Endothelial cell (in vitro differentiated cells): ENCODE measurements at places on chromosomes 6 and 20.

DNA sequence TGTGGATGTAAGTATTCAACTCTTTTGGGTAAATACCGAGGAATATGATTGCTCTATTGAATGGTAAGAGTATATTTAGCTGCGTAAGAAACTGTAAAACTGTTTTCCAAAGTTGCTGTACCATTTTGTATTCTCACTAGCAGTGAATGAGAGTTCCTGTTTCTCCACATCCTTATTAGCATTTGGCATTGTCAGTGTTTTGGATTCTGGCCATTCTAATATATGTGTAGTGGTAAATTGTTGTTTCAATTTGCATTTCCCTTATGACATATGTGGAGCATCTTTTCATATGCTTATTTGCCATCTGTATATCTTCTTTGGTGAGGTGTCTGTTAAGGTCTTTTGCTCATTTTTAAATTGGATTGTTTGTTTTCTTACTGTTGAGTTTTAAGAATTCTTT is 29.3 kb upstream of the KAT14 start:
- H3K36me3 ChIP-seq, result no peaks in the 10 kb centered on the region
- H3K27me3 ChIP-seq, result no peaks in the 10 kb centered on the region
- H3K4me3 ChIP-seq, result no peak overlapping the region
- H3K27ac ChIP-seq, result no peak overlapping the region

- DNase-seq, result no peak
- peaks cover 6% of the 10 kb centered on the region for H3K36me3 ChIP-seq
- H3K27ac ChIP-seq, result no peak overlapping the region
- H3K4me1 ChIP-seq, result no peaks in the 10 kb centered on the region
- H3K27me3 ChIP-seq, result peaks cover 4% of the 10 kb centered on the region
These were observed 14.7 kb upstream of the PTPRA start for GRCh38 chr20:2858591-2858990.

- DNase-seq, result no peak
- H3K4me1 ChIP-seq, result peaks cover 76% of the 10 kb centered on the region
- H3K4me3 ChIP-seq, result no peak overlapping the region
- peak overlapping the region; percentile 13 for H3K27ac ChIP-seq
- H3K27me3 ChIP-seq, result peaks cover 3% of the 10 kb centered on the region
These were observed 11.3 kb downstream of the NT5E start for GRCh38 chr6:85460921-85461797.

GRCh38 chr20:18360635-18361034 is 72.3 kb downstream of the ZNF133 start:
- peaks cover 2% of the 10 kb centered on the region for H3K27me3 ChIP-seq
- no peaks in the 10 kb centered on the region for H3K4me1 ChIP-seq
- no peak overlapping the region for H3K27ac ChIP-seq

GRCh38 chr20:62595491-62595890 is 46.8 kb upstream of the SLCO4A1 start:
- no peak overlapping the region for H3K27ac ChIP-seq
- H3K4me3 ChIP-seq, result no peak overlapping the region
- no peak for DNase-seq
- H3K36me3 ChIP-seq, result no peaks in the 10 kb centered on the region
- peaks cover 6% of the 10 kb centered on the region for H3K27me3 ChIP-seq

- peaks cover 14% of the 10 kb centered on the region for H3K36me3 ChIP-seq
- no peak overlapping the region for H3K4me3 ChIP-seq
- H3K27ac ChIP-seq, result no peak overlapping the region
These were observed 93.4 kb downstream of the PTPRT start for GRCh38 chr20:43096126-43096930.

- DNase-seq, result no peak
- peaks cover 9% of the 10 kb centered on the region for H3K36me3 ChIP-seq
- peaks cover 4% of the 10 kb centered on the region for H3K27me3 ChIP-seq
These were observed 5.9 kb downstream of the NUDT3 start for GRCh38 chr6:34386316-34387137.

DNA sequence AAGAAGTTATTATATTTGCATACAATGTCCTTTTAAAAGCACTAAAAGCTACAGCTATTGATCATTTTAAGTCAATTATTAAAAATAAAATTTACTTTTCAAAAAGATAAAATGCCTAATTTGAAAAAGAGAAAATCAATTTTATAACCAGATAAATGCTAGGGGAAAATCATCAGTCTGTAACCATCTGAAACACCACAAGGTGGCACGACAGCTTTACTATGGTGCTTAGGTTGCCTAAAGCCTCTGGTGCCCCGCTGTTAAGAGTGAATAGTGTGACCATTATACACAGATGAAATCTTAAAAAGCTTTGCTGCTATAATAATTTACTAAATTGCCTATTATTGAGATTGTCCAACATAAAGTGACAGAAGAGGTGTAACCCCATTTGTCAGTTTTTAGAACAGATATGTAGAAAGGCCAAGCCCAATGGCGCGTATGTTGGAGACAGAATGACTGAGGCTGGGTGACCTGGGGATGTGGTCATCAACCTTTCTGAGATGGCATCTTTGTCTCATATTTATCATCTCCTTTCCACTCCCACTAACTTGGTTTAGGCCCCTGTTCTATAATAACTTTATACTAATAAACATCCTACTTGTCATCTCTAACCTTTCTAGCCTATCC is 100.8 kb downstream of the MOXD1 start:
- no peaks in the 10 kb centered on the region for H3K27me3 ChIP-seq
- no peaks in the 10 kb centered on the region for H3K36me3 ChIP-seq
- peak; percentile 28 for DNase-seq
- H3K4me1 ChIP-seq, result no peaks in the 10 kb centered on the region
- H3K4me3 ChIP-seq, result no peak overlapping the region

DNA sequence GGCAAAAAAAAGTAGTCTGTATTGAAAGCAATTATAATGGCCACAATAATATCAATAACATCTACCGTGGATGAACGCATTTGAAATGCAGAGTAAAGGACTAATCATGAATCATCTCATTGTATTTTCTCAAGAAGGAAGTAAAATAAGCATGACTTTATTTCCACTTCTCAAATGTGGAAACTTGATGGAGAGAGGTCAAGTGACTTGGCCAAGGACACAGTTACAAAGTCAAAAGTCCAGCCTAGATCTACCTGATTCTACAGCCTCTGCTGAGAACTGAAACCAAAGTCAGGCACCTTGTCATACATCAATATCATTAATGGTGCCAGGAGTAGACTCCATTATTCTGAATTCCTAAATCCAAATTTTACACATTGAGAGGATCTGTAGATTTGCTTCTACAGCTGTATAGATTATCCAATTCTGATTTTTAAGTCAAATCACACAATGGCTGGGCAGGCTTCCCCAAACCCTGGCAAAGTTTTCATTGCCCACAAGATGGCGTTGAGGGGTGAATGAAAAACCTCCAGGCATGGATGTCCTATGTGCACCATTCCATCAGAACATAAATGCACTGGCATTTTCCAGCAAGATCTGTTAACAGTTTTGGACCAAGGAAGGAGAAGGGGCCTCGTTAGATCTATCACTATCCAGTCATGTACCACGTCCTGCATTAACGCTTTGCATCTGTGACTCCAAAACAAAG is 423.1 kb downstream of the MAFB start:
- peaks cover 22% of the 10 kb centered on the region for H3K4me1 ChIP-seq
- peaks cover 10% of the 10 kb centered on the region for H3K27me3 ChIP-seq
- H3K36me3 ChIP-seq, result no peaks in the 10 kb centered on the region
- H3K4me3 ChIP-seq, result no peak overlapping the region
- H3K27ac ChIP-seq, result no peak overlapping the region

- no peak overlapping the region for H3K27ac ChIP-seq
- H3K4me3 ChIP-seq, result no peak overlapping the region
- H3K36me3 ChIP-seq, result peaks cover 3% of the 10 kb centered on the region
- peak; percentile 65 for DNase-seq
- no peaks in the 10 kb centered on the region for H3K4me1 ChIP-seq
These were observed 23.6 kb upstream of the WFDC2 start for GRCh38 chr20:45445805-45446562.

DNA sequence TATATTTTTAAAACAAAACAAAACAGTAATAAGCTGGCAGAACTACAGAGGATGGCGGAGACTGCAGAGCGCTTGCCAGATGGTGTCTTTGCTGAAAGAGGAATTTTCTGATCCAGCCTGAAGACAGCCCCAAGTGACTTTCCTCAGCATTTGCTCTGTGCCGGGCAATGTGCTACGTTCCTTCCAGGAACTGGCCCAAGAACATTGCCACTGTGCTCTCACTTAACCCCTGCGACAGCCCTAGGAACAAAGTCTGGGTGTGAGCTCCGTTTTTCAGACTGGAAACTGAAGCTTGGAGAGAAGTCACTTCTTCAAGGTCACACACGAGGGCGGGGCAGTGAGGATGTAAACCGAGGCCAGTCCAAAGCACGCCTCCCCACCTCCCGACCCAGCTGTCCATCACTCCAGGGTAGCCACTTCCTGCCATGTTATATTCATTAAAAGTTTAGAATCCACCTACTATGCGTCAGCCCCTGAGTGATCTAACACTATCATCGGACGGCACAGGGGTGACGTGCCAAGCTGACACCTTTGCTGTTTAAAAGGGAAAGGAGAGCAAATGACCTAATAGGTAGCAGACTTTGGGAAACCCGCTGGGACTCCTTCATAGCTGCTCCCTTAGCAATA is 22.3 kb upstream of the BMP7 start:
- H3K27ac ChIP-seq, result no peak overlapping the region
- peaks cover 6% of the 10 kb centered on the region for H3K27me3 ChIP-seq
- no peak overlapping the region for H3K4me3 ChIP-seq
- DNase-seq, result no peak
- peaks cover 2% of the 10 kb centered on the region for H3K4me1 ChIP-seq

GRCh38 chr6:7073821-7074525 is 33.8 kb upstream of the RREB1 start:
- no peak overlapping the region for H3K4me3 ChIP-seq
- H3K36me3 ChIP-seq, result no peaks in the 10 kb centered on the region
- no peaks in the 10 kb centered on the region for H3K27me3 ChIP-seq
- DNase-seq, result no peak
- no peak overlapping the region for H3K27ac ChIP-seq

GRCh38 chr6:70764706-70765105 is 97.0 kb downstream of the SMAP1 start:
- DNase-seq, result no peak
- H3K36me3 ChIP-seq, result peaks cover 4% of the 10 kb centered on the region
- no peak overlapping the region for H3K4me3 ChIP-seq
- no peak overlapping the region for H3K27ac ChIP-seq

- no peaks in the 10 kb centered on the region for H3K4me1 ChIP-seq
- H3K27ac ChIP-seq, result peak overlapping the region; percentile 30
- H3K27me3 ChIP-seq, result peaks cover 12% of the 10 kb centered on the region
- peaks cover 21% of the 10 kb centered on the region for H3K36me3 ChIP-seq
These were observed 17.7 kb downstream of the PCIF1 start for GRCh38 chr20:45951925-45952834.
